ENCODE measurements at places on chromosomes 5 and 9.
A peak's percentile ranks its signal among the peaks of the same experiment; 100 is the strongest.

DNA sequence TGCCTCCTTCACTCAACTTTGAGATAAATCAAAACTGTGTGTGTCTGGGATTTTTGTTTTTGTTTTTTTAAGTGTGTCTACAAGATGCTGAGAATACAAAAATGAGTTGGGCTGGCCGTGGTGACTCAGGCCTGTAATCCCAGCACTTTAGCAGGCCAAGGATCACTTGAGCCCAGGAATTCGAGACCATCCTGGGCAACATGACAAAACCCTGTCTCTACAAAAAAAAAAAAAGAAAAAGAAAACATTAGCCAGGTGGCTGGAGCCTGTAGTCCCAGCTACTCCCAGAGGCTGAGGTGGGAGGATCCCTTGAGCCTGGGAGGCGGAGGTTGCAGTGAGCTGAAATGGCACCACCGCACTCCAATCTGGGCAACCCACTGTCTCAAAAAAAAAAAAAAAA lies 21.0 kb downstream of the HNRNPK start:
- DNase-seq = no peak

DNA sequence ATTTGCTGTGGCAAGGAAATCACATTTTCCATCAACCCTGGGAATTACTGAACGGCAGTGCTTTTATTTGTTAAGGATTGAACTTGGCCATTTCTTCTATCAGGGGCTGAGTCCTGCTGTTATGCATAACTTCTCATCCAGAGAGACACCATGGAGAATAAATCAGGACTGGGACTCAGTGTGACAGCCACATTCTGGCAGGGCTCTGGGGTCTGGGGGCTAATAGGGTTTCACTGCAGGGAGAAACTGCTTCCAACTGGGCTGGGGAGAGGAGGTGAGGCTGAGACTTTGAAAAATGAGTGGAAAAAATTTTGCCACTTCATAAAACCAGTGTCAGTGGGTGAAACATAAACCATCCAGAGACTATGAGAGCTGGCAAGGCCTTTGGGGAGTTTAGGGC lies 95.7 kb upstream of the ALDH1B1 start:
- DNase-seq = no peak

GRCh38 chr5:146055432-146055831 lies 49.9 kb downstream of the PLAC8L1 start:
- DNase-seq = no peak

- no peak for DNase-seq
These were observed 7.8 kb downstream of the ENG start for GRCh38 chr9:127846443-127847177.

GRCh38 chr5:179906795-179907555 lies 722 bp downstream of the TBC1D9B start:
- no peak for DNase-seq

DNA sequence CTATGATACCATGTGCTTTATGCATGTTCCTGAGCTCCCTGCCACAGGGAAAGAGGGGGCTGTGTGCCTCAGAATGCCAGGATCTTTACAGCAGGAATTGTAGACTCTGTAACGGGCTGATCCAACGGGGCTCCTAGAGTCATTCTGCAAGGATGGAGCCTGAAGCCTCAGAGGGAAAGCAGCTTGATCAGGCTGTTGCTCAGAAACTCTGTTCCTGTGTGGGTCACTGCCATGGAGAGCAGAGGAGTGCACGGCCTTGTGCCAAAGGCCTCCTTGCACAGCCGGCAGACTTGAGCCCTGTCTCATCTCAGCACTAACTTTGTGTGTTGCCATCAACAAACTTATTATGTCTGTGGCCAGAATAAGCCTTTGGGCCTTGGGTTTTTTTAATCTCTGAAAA lies 51.8 kb downstream of the AMBP start:
- DNase-seq = no peak

- no peak for DNase-seq
These were observed 4.2 kb downstream of the CCNI2 start for GRCh38 chr5:132751444-132751843.

GRCh38 chr5:142601432-142601831 lies 84.5 kb downstream of the FGF1 start:
- DNase-seq = no peak

GRCh38 chr5:142109331-142110045 lies 909 bp downstream of the NDFIP1 start:
- DNase-seq = peak; percentile 31

Data from activated gamma-delta T cell treated with Interleukin-2 at 50 U/mL for 16 hours (primary cell).